ENCODE measurements at places on chromosomes 5 and 9.

DNA sequence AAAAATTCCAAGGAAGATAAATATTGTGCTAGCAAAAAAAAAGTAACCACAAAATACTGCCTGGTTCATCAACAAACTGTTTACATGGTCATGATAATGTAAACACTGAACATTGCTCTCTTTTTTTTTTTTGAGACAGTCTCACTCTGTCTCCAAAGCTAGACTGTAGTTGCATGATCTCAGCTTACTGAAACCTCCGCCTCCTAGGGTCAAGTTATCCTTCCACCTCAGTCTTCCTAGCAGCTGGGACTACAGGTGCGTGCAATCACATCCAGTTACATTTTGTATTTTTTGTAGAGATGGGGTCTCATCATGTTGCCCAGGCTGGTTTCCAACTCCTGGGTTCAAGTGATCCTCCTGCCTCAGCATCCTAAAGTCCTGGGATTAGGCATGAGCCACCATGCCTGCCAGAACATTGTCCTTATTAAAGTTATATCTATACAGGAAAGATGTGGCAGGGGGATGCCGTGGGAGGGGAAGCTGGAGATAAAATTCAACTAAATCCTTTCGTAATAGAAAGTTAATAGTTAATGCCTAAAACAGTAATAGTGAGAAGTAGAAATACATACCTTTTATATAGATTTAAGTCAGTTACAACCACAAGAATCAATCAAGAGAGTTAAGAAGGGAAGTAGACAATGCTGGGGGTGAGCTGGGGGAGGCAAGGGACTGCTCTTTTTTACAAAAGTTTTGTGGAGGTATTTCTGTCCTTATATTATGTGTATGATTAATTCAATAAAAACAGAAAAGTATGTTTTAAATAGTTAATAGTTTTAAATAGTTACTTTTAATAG is 52.3 kb downstream of the RGMB start:
- DNase-seq: no peak

DNA sequence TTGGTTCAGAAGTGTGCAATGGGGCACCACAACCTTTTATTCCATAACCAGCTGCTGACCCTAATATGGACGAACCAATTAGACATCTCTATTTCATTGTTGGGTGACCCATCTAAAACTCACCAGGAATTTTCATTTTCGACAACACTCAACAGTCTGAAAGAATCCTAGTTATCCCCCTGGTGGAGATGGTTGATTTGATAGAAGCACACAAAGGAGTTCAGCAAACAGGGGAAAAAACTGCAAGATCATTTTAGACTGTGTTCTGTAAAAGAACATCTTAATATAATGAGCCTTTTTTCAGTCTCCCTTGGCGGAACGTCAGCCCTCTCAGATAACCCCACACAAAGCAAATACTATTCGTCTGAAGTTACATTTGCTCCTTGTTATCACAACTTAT is 367.4 kb downstream of the KIAA0825 start:
- no peak for DNase-seq

GRCh38 chr5:54580997-54581811 is 63.6 kb downstream of the SNX18 start:
- DNase-seq: no peak

DNA sequence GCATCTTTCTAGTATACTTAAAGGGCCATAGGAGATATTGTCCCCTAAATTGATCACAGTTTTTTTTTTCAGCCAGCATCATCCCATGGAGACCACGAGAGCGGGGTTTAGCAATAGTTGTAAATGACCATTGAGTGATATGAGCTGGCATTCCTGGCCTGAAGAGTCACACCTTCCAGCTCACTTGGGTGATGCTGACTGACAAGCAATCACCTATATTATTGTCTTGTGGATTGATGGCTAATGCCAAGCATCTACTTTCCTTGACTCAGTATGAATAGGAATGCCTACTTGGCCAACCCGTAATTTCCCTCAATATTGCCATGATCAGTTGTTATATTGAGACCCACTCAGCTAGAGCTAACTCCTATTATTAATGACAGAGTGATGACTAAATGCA is 70.5 kb downstream of the ADAMTSL1 start:
- DNase-seq: no peak

DNA sequence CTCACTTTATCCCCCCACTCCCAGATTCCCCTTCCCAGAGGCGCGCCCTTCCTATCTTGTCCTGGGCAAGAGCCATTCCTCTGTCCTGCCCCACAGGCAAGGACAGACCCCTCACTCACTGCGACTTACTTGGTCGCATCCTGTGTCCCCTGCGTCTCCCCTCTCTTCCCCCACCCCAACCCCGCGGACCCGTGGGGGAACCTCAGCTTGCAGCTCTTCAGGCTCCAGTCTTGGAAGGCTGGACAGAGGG is 542 bp downstream of the GGTA1 start:
- no peak for DNase-seq

- DNase-seq: no peak
Observed at GRCh38 chr9:98784831-98785806, 11.2 kb downstream of the ANKS6 start.

DNA sequence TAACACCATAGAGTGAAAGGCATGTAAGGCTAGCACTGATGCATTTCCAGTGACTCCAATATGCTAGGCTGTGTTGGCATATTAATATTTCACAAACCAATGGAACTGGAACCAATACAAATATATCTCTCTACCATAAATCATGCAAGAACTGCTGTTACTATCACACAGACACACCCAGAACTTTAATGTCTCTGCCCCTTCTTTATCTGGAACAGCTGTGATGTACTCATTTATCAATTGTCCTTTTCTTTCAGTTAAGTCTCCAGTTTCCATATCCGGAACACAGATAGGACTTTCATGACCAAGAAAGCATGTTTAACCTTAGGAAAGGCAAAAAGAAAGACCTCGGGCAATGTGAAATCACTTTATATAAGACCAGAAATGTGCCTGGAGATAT is 70.3 kb downstream of the SPTLC1 start:
- no peak for DNase-seq

GRCh38 chr9:120859361-120859760 is 16.6 kb upstream of the PSMD5 start:
- DNase-seq: no peak
